ENCODE measurements at places on chromosomes 7 and 10.
A peak's percentile ranks its signal among the peaks of the same experiment; 100 is the strongest.

DNA sequence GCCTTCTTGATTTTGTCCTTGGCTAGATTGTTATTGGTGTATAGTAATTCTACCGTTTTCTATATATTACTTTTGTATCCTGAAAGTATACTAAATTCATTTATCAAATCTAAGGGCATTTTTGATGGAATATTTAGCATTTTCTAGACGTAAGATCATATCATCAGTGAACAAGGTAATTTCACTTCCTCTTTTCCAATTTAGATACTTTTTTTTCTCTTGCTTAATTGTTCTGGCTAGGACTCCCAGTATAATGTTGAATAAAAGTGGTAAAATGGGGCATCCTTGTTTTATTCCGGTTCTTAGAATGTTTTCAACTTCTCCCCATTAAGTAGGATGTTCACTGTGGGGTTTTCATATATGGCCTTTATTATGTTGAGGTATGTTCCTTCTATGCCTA is 260.7 kb downstream of the POLR1F start:
- no peak for DNase-seq

DNA sequence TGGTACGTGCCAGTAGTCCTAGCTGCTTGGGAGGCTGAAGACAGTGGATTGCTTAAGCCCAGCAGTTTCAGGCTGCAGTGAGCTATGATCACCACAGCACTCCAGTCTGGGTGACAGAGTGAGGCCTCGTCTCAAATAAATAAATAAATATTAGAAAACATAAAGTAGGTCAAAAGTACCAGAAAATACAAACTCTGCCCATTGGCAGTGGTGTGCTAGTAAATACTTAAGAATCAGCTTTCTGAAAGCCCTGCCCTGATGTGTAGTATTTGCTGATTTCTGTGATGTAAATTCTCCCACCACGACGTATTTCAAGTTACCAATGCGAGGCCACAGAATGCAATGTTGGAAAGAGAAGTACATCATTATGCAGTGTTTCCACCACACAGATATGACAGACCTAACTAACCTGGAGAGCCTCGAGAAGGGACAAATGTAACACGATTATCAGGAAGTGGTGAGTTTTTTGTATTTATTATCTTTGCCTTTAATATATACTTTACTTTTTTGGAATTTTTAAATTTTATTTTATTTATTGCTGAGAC is 11.8 kb upstream of the MAP3K8 start:
- DNase-seq: no peak

DNA sequence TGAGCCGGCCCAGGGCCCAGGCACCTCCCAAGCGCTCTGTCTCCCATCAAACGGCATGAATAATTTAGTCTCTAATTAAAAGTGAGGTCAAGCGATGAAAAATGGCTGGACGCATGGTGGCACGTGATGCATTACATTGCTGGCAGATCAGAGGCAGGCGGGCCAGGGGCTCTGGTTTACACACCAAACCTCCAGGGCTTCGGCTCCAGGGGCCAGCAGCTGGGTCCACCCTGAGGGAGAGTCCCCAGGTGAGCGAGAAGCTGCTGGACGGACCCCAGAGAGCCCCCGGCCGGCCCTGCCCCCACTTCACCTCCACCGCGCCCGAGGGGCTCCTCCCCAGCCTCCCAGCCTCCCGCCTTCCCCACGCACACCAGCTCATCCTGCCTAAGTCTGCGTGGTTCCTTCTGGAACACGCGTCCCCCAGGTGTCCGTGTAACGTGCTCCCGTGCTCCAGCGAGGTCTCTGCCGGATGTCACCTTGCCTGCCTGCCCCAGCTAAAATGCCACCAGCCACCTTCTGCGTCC is 23.2 kb downstream of the UNCX start:
- DNase-seq: no peak

GRCh38 chr7:148622887-148623585 is 32.5 kb downstream of the C7orf33 start:
- DNase-seq: peak; percentile 91

DNA sequence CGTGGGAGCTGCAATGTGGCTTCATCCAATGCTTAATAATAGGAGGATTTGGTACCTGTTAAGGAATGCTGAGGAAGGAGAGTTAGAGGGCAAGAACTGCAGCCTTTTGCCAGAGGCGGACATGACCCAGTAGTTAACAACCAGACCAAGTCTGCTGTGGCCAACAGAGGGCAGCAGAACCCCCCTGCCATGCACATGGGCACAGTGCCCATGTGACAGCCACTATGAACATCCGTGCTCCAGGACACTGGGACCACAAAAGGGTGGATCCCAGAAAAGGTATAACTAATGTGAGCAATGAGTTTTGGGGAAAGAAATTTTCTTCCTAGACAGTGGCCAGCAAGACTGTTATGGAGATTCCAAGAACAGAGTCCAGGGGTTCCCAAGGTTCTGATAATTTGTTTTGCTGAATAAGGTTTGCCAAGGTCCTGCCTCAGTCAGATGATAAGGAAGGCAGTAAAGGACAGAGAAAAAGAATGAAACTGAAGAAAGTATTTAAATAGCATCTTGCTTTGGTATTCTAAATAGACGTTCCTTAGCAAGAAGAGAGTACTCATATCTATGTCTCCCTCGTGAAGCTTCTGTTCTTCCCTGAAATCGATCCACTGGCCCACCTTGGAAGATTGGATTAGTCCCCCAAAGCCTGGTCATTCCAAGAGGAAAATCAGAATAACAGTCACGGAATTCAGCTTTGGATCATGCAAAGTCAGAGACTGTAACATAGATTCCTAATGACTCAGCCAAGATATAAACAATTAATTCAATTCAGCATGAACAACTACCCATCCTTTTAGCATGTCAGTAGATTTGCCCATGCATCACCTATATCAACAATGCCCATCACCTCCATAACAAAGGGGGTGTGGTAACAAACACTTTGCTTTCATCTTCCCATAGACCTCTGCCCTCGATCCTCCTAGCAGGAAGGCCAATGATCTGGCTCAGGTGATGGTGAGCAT is 56.0 kb downstream of the LGI1 start:
- DNase-seq: peak; percentile 40

DNA sequence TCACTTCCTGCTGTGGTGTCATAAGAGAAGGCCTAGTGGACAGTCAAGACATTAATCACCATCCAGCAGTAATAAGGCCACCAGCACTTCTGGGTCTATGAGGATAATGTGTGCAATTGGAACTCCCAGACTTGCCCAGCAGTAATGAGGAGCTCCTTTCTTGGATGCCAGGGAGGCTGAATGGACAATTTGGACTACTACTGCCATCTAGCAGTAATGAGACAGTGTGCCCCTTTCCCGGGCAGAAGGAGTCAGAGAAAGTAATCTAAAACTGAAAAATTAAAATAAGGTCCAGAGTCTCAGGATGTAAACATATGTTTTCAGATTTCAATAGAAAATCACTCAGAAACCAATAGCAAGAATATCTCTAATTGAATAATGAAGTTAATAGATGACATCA is 400.4 kb downstream of the CDC14C start:
- DNase-seq: no peak

DNA sequence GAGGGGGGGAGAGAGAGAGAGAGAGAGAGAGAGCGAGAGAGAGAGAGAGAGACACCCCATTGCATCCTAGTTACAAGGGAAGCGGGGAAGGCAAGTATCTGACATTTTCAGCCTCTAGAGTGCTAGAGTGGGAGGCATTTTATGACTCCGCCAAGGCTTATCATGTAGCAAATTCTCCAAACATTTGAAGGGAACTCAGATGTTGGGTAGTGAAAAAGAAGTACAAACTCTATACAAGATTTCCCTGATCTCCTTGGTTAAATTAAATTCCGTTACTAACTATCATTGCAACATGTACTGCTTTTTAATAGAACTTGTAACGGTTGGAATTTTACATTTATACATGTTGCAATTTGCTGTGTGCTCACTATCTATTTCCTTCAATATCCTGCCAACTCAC is 83.4 kb upstream of the FAM3C start:
- DNase-seq: no peak

- DNase-seq: no peak
Observed at GRCh38 chr10:133032231-133032630, 55.5 kb upstream of the ADGRA1 start.

GRCh38 chr7:20030417-20030816 is 186.8 kb downstream of the MACC1 start:
- no peak for DNase-seq

- no peak for DNase-seq
Observed at GRCh38 chr10:62183442-62183841, 85.2 kb downstream of the RTKN2 start.

- DNase-seq: no peak
Observed at GRCh38 chr10:53314876-53315275, 542.3 kb upstream of the MBL2 start.

DNA sequence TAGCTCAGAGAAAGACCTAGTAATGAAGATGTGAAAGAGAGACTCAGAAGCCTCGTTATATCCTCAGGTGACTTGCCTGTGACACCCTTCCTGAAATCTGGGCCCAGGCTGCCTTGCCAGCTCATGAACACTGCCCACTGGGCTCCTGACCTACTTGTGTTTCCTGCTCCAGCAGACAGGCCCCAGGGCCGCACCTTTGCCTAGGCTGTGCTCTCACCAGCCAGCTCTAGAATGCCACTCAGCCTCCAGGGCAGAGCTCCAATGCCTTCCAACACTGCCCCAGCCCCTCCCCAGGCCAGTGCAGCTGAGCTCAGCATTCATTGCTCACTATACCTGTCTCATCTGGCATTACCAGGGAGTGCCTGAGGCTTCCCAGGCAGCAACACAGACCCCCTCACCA is 94.3 kb downstream of the DLG5 start:
- DNase-seq: no peak

DNA sequence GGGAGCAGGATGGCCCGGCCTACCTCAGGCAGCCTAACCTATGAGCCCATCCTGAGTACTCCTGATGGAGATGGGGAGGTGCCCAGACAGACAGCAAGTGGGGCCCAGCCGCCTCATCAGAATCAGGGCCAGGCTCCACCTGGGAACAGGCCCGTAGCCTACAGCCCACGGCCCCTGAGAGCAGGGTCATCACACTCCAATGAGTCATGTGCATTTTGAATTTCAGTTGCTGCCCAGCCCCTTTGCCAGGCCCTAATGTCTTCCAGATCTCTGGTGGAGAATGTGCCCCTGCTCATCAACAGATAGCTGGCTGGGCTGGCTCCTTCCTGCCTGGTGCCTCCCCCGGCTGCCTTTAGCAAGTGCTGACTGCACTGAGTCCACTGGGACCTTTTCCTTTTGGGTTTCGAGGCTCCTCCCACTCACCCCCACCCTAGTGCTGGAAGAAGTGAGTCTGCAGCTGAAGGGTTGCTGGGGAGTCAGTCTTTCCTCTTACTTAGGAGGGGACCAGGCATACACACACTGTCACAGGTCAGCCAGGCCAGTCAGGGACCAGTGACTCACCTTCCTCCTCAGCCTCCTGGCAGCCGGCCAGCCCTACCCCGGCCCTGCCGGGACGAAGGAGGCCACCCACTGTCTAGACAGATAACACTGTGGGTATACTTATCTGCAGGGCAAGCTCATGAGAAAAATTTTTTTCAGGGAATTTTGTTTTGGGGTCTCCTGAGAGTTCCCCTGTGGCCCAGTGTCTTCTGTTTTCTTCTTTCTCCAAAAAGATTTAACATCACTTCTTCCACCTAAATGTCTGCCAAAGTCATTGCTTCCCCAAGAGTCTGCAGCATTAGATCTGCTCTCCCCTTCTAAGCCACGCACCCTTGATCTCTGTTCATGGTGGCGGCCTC is 9.1 kb upstream of the ASIC3 start:
- DNase-seq: peak; percentile 21

Measured in DMS 273 treated with DMSO at 0.1 percent for 48 hours (cell line).